Uterine smooth muscle cell (primary cell): ENCODE measurements at places on chromosomes 5 and 9. TPM values are rescaled to one million over a fixed set of nuclear protein-coding genes. Genes with fewer than 3 reads are reported as not detected.

DNAJB5 gene
- 17.6 and 21.1 TPM in 2 replicates for total RNA-seq

FBXO10 gene
- 15.5 and 29.4 TPM in 2 replicates for total RNA-seq

MAT2B gene
- 67.0 and 94.5 TPM in 2 replicates for total RNA-seq

SLC6A19 gene
- not detected in 2 replicates for total RNA-seq

PIK3R1 gene
- 19.1 and 20.8 TPM in 2 replicates for total RNA-seq

TXNDC8 gene
- not detected in 2 replicates for total RNA-seq

S1PR3 gene
- 11.7 and 14.5 TPM in 2 replicates for total RNA-seq

NLN gene
- 40.0 and 50.1 TPM in 2 replicates for total RNA-seq

TMEM252 gene
- 0.12 TPM in 1 of 2 replicates, not detected in the other for total RNA-seq

CCDC192 gene
- not detected in 2 replicates for total RNA-seq

COL23A1 gene
- under 0.01 TPM in 1 of 2 replicates, not detected in the other for total RNA-seq

SLC1A3 gene
- total RNA-seq: 0.37 and 2.1 TPM in 2 replicates

ORM2 gene
- total RNA-seq: not detected in 2 replicates

GOLM1 gene
- 68.8 and 123 TPM in 2 replicates for total RNA-seq

CCDC183 gene
- 0.37 TPM in 1 of 2 replicates, not detected in the other for total RNA-seq

FGF18 gene
- total RNA-seq: 0.12 and 0.22 TPM in 2 replicates

PHYHD1 gene
- total RNA-seq: 3.4 and 6.2 TPM in 2 replicates

CACNA1B gene
- 0.11 and 0.12 TPM in 2 replicates for total RNA-seq

LPAR1 gene
- total RNA-seq: 103 and 147 TPM in 2 replicates

EPB41L4B gene
- 0.11 and 0.12 TPM in 2 replicates for total RNA-seq

TUSC1 gene
- 10.4 and 14.9 TPM in 2 replicates for total RNA-seq

MAMDC2 gene
- 2.4 and 2.5 TPM in 2 replicates for total RNA-seq
